ENCODE measurements at places on chromosomes 13 and 19.
A peak's percentile ranks its signal among the peaks of the same experiment; 100 is the strongest.

- no peak for DNase-seq
Observed at GRCh38 chr13:99357131-99357596, 50.0 kb upstream of the GPR183 start.

GRCh38 chr19:39546599-39546998 lies 6.6 kb upstream of the EID2 start:
- DNase-seq: no peak

DNA sequence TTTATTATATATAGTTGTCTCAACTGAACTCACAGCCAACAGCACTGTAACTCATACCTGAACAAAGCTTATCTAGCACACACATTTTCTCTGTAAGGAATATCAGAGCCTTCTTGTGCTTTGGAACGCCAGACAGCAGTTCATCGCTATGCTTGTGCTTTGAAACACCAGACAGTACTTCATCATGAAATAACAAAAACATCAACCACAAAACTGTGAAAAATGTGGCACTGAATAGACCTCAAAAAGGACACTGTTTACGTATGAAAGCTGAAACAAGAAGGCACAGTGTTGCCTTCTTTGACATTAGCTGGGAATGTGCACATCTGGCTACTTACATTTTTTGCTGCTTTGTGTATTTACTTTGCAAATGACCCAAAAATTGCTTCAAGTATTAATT lies 160.2 kb downstream of the PDS5B start:
- no peak for DNase-seq

GRCh38 chr13:93690139-93690538 lies 463.5 kb downstream of the GPC6 start:
- DNase-seq: no peak

- DNase-seq: no peak
Observed at GRCh38 chr19:12784394-12784870, 6.9 kb upstream of the JUNB start.

- DNase-seq: peak; percentile 12
Observed at GRCh38 chr13:74136084-74136658, 2.0 kb upstream of the KLF12 start.

DNA sequence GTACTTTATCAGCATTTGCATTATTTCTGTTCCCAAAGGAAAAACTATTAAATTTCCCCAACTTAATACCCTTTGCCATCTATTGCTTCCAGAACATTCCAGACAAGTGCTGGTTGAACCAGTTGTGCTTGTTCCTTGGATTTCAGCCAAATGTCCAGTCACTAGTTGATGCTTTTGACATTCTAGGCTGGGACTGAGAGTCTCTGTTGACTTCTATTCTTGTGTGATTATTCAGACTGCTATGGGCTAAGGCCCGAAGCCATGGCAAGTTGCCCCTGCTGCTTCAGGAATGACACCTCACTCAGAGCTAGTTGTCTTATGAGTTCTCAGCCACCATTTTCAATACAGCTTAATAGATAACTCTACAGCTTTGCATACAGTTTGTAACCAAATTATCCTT lies 458.1 kb upstream of the ARGLU1 start:
- DNase-seq: no peak

DNA sequence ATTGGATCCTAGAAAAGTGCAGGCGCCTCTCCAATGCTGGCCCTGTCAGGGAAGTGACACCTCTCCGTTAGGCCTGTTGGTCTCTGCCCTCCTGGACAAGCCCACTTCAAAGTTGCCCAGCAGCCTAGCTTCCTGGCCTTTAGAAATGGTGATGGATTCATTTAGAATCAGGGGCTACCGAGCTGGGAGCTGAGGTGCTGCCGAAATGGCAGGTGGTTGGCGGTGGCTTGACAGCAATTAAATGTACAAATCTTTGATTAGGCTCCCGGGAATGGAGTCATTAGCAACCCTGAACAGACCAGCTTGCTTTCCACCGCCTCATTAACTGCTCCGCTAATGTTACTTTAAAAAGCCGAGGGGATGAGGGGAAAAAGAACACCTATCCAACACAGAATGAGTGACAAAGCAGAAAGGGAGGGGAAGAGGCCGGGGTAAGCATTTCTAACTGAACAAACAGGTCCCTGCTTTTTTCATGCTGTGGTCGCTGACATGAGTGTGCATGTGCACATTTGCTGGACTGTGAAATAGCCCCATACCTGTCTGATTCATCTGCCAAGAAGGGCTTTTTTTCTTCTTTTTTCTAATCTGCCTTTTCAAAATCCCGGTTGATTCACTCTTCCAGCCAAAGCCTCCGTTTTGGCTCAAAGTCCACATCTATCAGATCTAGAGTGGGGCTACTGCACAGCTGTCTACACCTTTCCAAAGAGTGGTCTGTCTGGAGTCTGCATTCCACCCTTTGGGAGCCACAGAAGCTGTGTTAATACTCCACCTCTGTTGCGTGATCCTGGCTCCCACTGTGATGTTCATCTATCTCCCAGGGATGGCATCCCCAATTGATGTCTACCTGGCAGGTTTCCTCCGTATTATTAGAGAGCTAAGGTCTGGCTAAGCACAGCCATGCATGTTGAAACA lies 431.9 kb downstream of the COG6 start:
- no peak for DNase-seq

- no peak for DNase-seq
Observed at GRCh38 chr19:10752913-10753704, 35.2 kb downstream of the DNM2 start.

DNA sequence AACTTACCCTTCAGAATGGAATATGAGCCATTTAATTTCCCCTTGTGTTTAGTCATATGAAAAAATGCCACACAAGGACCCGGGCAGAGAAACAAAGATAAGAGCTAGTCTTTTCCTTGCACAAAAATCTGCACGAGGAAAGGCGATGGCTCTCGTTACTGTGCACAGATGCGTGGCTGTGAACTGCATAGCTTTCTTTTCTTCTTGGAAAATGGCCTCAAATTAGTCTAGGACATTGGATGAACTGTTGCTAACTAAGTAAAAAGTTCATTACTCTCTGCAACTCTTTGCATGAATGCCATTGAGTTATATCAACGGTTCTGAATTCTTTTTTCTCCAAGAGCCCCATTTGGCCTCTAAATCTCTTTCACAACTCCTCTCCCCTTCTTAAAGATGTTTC lies 125.2 kb downstream of the COG6 start:
- no peak for DNase-seq

- DNase-seq: no peak
Observed at GRCh38 chr13:97339988-97340749, 93.8 kb upstream of the RAP2A start.

- no peak for DNase-seq
Observed at GRCh38 chr13:30759748-30760147, 24.4 kb downstream of the ALOX5AP start.

DNA sequence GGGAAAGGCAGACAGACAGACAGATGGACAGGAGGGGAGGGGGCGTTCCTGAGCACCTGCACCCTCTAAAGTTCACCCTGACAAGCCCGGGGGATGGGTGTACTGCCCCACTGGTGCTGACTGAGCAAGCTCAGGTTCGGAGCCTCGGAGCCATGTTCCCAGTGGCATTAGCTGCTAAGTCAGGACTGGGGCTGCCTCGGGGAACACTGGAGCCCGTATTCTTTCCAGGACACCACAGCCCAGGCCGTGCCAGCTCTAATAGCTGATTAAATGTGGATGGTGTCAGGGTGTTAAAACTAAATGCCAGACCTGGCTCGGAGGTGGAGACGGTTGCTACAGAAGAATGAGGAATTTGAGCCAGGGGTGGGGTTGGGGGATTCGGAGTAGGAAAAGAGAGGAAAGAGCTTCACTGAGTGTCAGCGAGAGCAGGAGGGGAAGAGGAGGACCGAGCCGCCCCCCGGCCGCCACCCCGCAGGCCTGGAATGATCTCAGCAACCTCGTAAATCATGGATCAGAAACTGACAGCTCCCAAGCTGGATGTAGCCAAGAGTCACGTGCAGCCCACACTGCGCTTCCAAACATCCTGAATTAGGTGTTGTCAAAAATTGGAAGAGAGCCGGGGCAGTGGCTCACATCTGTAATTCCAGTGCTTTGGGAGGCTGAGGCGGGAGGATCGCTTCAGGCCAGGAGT lies 10.4 kb downstream of the MAP2K2 start:
- DNase-seq: no peak

GRCh38 chr19:38049105-38049649 lies 142.2 kb downstream of the SIPA1L3 start:
- no peak for DNase-seq

- DNase-seq: no peak
Observed at GRCh38 chr19:46714444-46715106, 2.3 kb downstream of the PRKD2 start.

GRCh38 chr13:80341101-80341755 lies at the start of gene SPRY2:
TSS of gene SPRY2 (minus strand) at chr13:80341126. CDS start at chr13:80337705, 3,421 bp downstream.
- DNase-seq: peak; percentile 79

DNA sequence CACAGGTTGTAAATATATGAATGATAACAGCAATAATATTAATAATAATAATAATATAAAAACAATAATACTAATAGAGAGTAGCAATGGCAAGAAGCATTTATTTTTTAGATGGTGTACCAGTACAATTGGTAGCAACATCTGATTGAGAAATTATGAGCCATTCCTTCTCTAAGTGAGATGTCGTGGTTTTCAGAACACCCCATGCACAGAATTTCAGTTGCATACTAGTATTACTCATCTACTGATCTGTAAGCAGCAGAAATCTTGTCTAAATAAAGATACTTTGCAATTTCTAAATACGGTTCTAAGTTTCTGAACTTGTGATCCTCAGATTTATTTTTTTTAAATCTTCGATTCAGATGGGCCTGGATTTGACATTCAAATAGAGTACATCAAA lies 788.0 kb upstream of the ATXN8OS start:
- no peak for DNase-seq

DNA sequence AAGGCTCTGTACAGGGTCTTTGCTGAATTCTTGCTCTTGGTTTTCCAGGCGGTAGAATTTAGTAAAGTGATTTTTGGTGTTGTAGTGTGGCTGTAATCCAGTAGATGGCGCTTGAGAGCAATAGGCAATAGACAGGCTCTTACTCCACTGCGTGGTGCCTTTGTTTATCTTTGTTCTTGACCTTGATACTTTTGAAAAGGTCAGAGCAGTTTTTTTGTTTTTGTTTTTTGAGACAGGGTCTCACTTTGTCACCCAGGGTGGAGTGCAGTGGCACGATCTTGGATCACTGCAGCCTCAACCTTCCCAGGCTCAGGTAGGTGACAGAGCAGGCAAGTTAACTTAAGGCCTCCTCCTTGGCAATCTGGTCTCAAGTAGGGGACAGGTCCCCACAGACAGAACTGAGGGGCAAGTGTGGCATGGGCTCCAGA lies 12.2 kb upstream of the LILRA5 start:
- no peak for DNase-seq
